ENCODE measurements at places on chromosomes 7 and 10.

GRCh38 chr10:79483948-79484347 is 28.4 kb upstream of the EIF5AL1 start:
- no peak for DNase-seq

DNA sequence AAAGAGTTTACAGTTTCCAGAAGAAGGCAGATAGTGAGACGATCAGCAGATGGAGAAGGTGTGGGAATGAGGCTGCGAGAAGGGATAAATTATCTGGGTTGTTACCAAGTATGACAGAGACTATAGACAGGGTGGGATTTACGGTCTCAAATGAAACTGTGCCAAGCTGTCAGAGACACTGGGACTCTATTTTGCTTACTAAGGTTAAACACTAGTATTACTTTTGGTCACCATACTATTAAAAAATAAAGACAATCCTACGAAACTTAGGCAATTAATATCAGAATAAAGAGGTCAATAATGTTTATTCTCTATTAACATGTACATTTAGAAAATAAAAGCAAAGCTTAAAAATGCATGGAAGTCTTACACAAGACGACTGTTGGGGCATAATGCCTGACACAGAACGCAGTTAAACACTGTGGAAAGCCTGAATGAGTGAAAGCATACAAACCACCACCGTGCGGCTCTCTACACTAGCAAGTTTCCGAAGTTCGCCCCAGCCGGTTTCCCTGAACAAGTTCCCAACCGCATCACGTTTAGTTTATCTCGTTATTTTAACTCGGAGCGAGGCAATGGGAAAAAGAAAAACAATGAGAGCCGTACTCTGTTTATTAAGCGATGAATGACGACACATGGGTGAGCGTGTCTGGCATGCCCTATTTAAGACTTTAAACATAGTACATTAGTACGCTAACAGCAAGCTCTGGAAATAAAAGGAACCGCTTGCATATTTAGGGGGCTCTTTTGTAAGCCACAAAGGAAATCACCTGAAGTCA is 909 bp upstream of the CC2D2B start:
- no peak for DNase-seq

DNA sequence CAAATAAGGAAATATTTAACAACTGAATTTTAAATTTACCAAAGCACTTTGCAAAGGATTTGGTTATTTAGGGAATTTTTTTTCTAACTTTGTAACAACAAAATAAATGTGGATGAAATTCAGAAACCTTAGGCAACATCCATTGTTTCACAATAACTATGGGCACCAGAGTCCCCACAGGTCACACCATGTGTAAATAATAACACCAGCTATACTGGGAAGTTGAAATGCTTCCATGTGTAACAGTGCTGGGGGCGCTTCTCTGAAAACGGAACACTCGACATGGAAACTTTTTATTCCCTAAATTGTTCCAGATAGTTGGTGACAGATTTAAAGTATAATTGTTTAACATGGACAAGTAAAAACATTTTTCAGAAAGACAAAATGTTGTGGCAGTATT is 818.6 kb downstream of the TNS3 start:
- DNase-seq: no peak

- DNase-seq: no peak
Measured at GRCh38 chr7:28988091-28988490, 30.0 kb upstream of the TRIL start.

DNA sequence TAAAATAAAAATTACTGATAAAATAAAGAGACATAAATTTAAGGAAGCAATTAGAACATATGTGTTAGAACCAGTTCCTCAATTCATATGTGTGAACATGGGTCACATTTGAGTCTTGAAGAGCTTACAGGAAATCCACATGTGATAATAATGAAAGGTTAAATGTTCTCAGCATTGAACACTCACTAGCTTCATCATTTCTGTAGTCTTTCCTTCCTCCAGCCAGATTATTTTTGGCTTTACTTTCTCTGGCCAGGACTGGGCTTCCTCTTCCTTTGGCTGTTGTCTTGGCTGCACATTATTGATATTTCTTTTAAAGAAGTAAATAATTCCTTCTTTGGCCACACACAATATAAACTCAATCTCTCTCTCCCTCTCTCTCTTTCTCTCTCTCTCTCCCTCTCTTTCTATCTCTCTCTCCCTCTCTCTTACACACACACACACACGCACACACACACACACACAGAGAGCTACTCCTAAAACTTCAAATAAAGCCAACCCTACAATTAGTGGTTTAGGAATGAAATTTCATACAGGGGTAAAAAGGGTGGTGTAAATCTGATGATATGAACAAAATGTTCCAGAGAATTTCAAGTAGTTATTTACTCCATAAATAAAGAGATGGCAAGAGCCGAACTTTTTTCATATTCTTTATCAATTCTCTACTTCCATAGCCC is 171.2 kb downstream of the REEP3 start:
- no peak for DNase-seq

GRCh38 chr7:2791390-2791789 is 52.7 kb downstream of the GNA12 start:
- DNase-seq: no peak
